ENCODE measurements at places on chromosomes 13 and 19. TPM values are rescaled to one million over a fixed set of nuclear protein-coding genes. Genes with fewer than 3 reads are reported as not detected.

Gene KLK10
- not detected for total RNA-seq

Gene CGB1
- total RNA-seq = not detected

DNA sequence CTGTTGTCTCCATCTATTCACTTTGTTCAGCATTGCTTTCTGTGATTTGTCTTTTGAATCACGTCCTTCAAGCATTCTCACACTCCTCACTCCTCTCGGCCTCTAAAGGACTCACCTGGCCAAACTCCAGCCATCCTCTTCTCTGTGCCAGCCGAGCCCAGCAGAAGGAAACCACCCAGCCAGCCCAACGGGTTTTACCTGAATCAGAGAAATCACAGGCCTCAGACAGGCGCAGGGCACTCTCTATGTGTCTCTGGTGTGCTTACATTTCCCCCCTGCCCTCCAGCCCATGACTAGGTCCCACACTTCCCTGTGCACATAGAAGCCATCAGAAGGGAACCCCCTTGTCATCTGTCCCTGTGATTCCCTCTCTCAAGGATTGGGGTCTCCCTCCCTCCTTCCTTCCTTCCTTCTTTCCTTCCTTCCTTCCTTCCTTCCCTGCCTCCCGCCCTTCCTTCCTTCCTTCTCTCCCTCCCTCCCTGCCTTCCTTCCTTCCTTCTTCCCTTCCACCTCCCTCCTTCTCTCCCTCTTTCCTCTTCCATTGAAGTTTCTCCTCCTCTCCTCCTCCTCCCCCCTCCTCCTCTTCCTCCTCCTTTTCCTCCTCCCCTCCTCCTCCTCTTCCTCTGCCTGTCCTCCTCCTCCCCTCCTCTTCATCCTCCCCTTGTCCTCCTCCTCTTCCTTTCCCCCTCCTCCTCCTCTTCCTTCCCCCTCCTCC, 8.8 kb upstream of the ZNF541 start:
- no peaks in the 10 kb centered on the region for H3K27me3 ChIP-seq
- no peak overlapping the region for H3K4me3 ChIP-seq
- H3K27ac ChIP-seq = no peak overlapping the region
- DNase-seq = no peak
- H3K4me1 ChIP-seq = no peaks in the 10 kb centered on the region
- H3K36me3 ChIP-seq = no peaks in the 10 kb centered on the region

Gene KISS1R
- 0.77 TPM for total RNA-seq

- H3K36me3 ChIP-seq = no peaks in the 10 kb centered on the region
- H3K27ac ChIP-seq = no peak overlapping the region
- H3K27me3 ChIP-seq = no peaks in the 10 kb centered on the region
- H3K4me1 ChIP-seq = no peaks in the 10 kb centered on the region
- no peak overlapping the region for H3K4me3 ChIP-seq
- no peak for DNase-seq
These were observed 1812.2 kb downstream of the PCDH9 start for GRCh38 chr13:65417953-65418352.

Gene PSG7
- not detected for total RNA-seq

- no peaks in the 10 kb centered on the region for H3K4me1 ChIP-seq
- H3K27ac ChIP-seq = no peak overlapping the region
- DNase-seq = no peak
- no peak overlapping the region for H3K4me3 ChIP-seq
- no peaks in the 10 kb centered on the region for H3K27me3 ChIP-seq
- H3K36me3 ChIP-seq = no peaks in the 10 kb centered on the region
These were observed 11.1 kb downstream of the CYP4F3 start for GRCh38 chr19:15651791-15652190.

DNA sequence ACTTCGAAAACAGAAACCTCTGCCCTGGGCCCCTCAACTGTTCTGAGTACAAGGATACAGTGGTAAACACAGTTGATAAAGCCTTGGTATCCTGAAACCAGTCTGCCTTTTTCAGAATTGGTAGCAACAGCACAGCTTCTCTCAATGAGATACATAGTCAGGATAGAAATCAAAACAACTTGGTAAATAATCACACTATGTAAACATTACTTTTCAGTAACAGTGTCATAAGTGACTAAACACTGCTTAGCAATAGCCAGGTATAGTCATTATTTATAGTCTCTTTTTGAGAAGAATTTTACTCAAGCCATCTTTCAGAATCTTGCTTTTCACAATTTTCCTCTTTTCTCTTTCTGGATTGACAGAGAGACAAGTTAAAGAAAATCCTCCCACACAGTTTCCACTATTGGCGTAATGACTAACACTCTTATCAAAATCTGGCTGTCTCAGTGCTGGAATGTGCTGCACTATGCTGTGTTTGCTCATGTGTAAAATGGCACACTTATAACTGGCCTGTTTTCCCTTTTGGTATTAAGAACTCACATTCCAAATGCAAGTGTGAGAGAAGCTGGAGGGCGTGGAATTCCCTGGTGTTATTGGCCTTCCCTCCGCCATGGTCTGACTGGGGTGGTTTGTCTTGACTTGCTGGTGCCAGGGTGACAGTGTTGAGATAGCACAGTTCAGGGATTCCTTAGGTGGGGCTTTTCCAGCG, 368.8 kb downstream of the TDRD3 start:
- DNase-seq = no peak
- no peak overlapping the region for H3K4me3 ChIP-seq
- no peaks in the 10 kb centered on the region for H3K27me3 ChIP-seq
- no peaks in the 10 kb centered on the region for H3K36me3 ChIP-seq
- no peaks in the 10 kb centered on the region for H3K4me1 ChIP-seq
- H3K27ac ChIP-seq = no peak overlapping the region

- no peak overlapping the region for H3K4me3 ChIP-seq
- H3K36me3 ChIP-seq = no peaks in the 10 kb centered on the region
- peaks cover 81% of the 10 kb centered on the region for H3K27me3 ChIP-seq
- peaks cover under 1% of the 10 kb centered on the region for H3K4me1 ChIP-seq
These were observed 3.8 kb upstream of the RETN start for GRCh38 chr19:7665076-7665475.

DNA sequence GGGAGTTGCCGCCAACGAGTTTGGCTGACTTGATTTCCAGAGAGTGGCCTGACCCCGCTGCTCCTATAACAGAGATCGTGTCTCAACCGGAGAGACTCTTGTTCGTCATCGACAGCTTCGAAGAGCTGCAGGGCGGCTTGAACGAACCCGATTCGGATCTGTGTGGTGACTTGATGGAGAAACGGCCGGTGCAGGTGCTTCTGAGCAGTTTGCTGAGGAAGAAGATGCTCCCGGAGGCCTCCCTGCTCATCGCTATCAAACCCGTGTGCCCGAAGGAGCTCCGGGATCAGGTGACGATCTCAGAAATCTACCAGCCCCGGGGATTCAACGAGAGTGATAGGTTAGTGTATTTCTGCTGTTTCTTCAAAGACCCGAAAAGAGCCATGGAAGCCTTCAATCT, 21.6 kb downstream of the NLRP4 start:
- no peaks in the 10 kb centered on the region for H3K4me1 ChIP-seq
- H3K27me3 ChIP-seq = no peaks in the 10 kb centered on the region
- H3K27ac ChIP-seq = no peak overlapping the region
- no peak overlapping the region for H3K4me3 ChIP-seq
- no peaks in the 10 kb centered on the region for H3K36me3 ChIP-seq
- DNase-seq = no peak

- no peaks in the 10 kb centered on the region for H3K36me3 ChIP-seq
- no peaks in the 10 kb centered on the region for H3K4me1 ChIP-seq
- no peaks in the 10 kb centered on the region for H3K27me3 ChIP-seq
- no peak overlapping the region for H3K4me3 ChIP-seq
These were observed 60.9 kb downstream of the LIG4 start for GRCh38 chr13:108154421-108154858.

GRCh38 chr19:8367327-8368001, 3.5 kb downstream of the ANGPTL4 start:
- peak overlapping the region; percentile 10 for H3K4me3 ChIP-seq
- DNase-seq = peak; percentile 68
- H3K36me3 ChIP-seq = no peaks in the 10 kb centered on the region
- H3K27me3 ChIP-seq = peaks cover 49% of the 10 kb centered on the region
- no peak overlapping the region for H3K27ac ChIP-seq

Gene FCHO1
- total RNA-seq = 15.5 TPM

DNA sequence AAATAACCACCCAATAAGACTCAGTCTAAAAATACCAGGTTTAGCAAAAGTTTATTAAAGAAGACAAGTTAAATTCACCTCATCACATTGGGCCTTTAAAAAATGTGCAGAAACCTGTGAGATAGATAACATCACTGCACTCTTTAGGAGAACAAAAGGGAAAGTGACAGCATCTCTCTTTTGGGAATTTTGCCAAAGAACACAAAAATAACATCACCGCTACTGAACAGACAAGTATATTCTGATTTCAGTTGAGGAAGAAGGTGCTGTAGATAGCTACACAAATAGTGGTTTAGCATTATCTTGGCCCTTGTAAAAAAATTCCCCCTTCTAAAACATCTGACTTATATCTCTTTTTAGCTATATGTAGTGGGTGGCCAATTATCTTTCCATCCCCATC, 244.7 kb downstream of the VWA8 start:
- H3K27me3 ChIP-seq = no peaks in the 10 kb centered on the region
- no peak overlapping the region for H3K27ac ChIP-seq
- H3K36me3 ChIP-seq = no peaks in the 10 kb centered on the region
- H3K4me3 ChIP-seq = no peak overlapping the region

Gene UBE2L5
- not detected for total RNA-seq

DNA sequence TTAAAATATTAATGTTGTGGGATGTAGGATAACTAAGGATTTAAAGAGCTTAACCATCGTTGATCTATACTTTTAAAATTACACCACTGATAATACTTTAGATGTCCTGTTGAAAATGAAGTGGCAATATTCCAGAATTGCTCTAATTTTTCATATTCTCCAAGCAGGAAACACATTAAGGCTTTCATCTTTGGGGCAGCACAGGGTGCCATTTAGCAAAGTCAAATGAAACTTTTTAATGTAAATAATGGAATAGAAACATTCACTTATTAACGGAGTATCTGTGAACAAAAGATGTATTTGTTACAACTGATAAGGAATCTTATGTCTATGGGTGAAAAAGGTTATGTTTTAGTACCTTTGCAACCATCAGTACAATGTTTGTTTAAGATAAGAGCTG, 50.0 kb upstream of the MIR17HG start:
- no peaks in the 10 kb centered on the region for H3K27me3 ChIP-seq
- no peak overlapping the region for H3K4me3 ChIP-seq
- H3K4me1 ChIP-seq = peaks cover 4% of the 10 kb centered on the region
- no peak overlapping the region for H3K27ac ChIP-seq
- H3K36me3 ChIP-seq = no peaks in the 10 kb centered on the region

Gene ZIC5
- 29.0 TPM for total RNA-seq

Gene LMTK3
- total RNA-seq = 3.5 TPM

DNA sequence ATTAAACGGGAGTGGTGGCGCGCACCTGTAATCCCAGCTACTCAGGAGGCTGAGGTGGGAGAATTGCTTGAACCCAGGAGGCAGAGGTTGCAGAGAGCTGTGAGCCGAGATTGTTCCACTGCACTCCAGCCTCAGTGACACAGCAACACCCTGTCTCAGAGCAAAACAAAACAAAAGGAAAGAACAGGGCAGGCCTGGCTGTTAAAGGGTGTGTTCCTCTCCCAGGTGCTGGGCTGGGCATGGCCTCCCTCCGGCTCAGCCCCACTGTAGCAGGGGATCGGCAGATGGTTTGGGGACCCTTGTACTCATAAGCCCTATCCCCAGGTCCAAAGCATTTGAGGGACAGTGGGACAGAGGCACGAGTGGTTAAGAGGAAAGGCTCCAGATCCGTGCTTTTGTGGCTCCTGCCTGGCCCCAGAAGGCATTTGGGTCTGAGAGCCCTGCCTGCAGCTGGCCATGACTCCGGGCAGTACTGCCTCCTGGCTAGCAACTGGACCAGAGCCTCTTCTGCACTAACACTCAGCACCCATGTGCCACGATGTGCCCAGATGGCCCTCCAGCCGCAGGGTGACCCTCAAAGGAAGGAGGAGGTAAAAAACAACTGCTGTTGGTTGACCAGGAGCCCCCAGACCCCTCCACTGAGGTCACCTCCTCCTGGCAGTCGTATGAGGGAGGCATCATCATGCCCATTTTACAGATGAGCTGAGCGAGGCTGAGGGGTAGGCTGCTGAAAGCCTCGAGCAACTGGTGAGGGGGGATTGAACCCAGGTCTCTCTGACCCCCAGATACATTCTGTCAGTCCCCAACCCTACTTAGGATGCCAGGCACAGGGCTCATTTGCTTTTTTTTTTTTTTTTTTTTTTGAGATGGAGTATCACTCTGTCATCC, 10.0 kb downstream of the RFX1 start:
- H3K36me3 ChIP-seq = peaks cover 4% of the 10 kb centered on the region
- no peak overlapping the region for H3K27ac ChIP-seq
- H3K4me3 ChIP-seq = no peak overlapping the region
- no peaks in the 10 kb centered on the region for H3K27me3 ChIP-seq

DNA sequence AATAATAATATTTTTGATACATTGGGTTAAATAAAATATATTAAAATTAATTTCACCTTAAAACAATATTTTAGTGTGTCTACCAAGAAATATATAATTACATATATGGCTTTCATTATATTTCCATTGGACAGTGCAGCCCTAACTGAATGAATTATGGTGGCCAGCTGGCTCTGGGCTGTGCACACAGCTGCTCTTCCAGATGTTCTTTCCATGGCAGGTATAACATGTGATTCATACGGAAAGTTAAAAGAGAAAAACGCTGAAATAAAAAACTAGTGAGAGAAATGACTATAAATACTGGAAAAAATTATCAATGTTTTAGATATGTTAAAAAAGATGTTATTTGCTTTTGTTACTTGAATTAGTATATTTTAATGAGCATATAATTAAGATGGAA, 216.3 kb downstream of the RGCC start:
- H3K27me3 ChIP-seq = no peaks in the 10 kb centered on the region
- H3K4me3 ChIP-seq = no peak overlapping the region
- H3K36me3 ChIP-seq = no peaks in the 10 kb centered on the region
- no peak for DNase-seq

DNA sequence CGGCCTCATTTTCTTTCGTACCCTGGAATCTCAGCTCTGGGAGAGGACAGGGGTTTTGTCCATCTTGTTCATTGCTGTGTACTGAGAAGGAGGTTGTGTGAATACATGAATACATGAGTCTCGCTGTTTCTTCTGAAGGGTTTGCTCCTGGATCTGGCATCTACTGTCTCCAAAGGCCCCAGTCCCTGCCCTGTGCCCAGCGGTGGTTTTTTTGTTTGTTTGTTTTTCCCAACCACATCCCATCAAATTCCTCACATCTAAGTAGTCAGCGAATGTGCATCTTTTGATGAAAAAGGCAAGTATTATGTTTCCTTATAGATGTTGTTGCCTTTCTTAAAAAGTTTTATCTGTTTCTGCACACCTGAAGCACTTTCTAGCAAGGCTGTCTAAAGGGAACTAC, 12.5 kb downstream of the DCAF15 start:
- H3K36me3 ChIP-seq = no peaks in the 10 kb centered on the region
- peaks cover 12% of the 10 kb centered on the region for H3K4me1 ChIP-seq
- DNase-seq = no peak
- peaks cover 16% of the 10 kb centered on the region for H3K27me3 ChIP-seq
- H3K27ac ChIP-seq = no peak overlapping the region
- H3K4me3 ChIP-seq = no peak overlapping the region

Data from neural progenitor cell (in vitro differentiated cells).